SK-N-MC (cell line): ENCODE measurements at places on chromosomes 2 and 18.

- DNase-seq = no peak
These were observed 146.6 kb upstream of the NCK2 start for GRCh38 chr2:105597806-105598803.

- no peak for DNase-seq
These were observed 25.6 kb downstream of the CYB5A start for GRCh38 chr18:74266161-74266560.

GRCh38 chr18:50636366-50637057 is 76.6 kb downstream of the MAPK4 start:
- DNase-seq = no peak

DNA sequence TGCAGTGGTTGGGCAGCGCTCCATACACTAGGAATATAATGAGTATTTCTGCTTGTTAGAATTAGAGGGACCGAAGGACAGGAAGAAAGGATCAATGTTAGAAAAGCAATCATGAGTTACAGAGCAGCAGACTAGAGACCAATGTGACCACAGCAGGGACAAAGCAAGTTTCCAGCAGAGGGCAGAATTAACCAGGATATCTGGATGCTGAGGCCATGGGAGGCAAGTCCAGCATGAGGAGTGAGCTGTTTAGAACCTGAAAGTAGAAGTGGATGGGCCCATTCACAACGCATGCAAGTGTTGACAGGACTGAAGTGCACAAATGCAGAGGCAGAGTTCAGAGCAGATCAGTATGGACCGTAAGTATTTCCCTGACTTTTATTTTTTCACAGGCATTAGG is 910.4 kb upstream of the GYPC start:
- peak; percentile 26 for DNase-seq

GRCh38 chr2:207528980-207529329 is 807 bp upstream of the CREB1 start:
- no peak for DNase-seq

DNA sequence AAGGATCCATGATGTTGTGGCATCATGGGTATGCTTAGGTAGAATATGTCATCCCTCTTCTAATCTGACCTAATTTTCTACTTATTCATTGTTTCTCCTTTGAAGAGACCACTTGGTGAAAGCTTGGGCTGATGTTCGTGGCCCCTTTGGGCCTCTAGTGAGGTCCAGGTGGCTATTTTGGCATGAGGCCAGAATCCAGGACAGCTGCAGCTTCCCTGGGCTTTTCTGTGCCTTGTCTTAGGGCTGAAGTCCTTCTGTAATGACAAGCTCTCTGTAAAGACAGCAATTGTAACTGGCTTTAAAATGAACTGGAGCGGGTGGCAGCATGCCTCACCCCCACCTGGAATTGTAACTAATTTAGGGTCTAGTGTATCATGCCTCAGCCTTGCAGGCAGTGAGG is 15.6 kb upstream of the MC2R start:
- no peak for DNase-seq

GRCh38 chr18:8870528-8870927 is 165.2 kb downstream of the MTCL1 start:
- no peak for DNase-seq

DNA sequence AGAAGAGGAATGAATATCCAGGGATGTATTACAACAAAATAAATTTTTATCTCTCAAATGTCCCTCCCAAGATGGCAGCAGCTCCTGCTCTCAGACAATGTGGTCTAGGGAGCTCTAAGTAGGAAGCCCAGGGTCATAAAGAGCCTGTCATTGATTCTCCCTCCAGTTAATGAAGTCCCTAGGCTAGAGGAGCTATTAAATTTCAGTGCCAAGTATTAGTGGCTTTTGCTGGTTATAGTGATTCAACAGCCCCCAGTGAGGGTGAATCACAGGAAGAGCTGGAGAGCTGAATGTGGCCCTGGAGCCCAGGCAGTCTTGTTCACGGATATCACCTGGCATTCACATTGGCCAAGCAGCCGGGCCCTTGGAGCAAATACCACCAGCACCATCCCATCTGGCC is 109.8 kb upstream of the YPEL5 start:
- DNase-seq = no peak

GRCh38 chr2:38527338-38528007 is 75.3 kb downstream of the HNRNPLL start:
- DNase-seq = no peak
